ENCODE measurements at places on chromosomes 12 and 14.
A peak's percentile ranks its signal among the peaks of the same experiment; 100 is the strongest.

GRCh38 chr12:128914908-128915563 lies 61.8 kb downstream of the GLT1D1 start:
- peak; percentile 51 for DNase-seq

GRCh38 chr14:90693413-90693812 lies 122.8 kb downstream of the TTC7B start:
- no peak for DNase-seq

- DNase-seq = no peak
These were observed 244.7 kb downstream of the KCNH5 start for GRCh38 chr14:62800577-62800976.

GRCh38 chr14:50524731-50525515 lies 7.4 kb downstream of the MAP4K5 start:
- no peak for DNase-seq

- no peak for DNase-seq
These were observed 73.8 kb upstream of the OSBPL8 start for GRCh38 chr12:76633415-76633814.

- peak; percentile 52 for DNase-seq
These were observed 5.8 kb downstream of the KMT5A start for GRCh38 chr12:123389560-123390351.

DNA sequence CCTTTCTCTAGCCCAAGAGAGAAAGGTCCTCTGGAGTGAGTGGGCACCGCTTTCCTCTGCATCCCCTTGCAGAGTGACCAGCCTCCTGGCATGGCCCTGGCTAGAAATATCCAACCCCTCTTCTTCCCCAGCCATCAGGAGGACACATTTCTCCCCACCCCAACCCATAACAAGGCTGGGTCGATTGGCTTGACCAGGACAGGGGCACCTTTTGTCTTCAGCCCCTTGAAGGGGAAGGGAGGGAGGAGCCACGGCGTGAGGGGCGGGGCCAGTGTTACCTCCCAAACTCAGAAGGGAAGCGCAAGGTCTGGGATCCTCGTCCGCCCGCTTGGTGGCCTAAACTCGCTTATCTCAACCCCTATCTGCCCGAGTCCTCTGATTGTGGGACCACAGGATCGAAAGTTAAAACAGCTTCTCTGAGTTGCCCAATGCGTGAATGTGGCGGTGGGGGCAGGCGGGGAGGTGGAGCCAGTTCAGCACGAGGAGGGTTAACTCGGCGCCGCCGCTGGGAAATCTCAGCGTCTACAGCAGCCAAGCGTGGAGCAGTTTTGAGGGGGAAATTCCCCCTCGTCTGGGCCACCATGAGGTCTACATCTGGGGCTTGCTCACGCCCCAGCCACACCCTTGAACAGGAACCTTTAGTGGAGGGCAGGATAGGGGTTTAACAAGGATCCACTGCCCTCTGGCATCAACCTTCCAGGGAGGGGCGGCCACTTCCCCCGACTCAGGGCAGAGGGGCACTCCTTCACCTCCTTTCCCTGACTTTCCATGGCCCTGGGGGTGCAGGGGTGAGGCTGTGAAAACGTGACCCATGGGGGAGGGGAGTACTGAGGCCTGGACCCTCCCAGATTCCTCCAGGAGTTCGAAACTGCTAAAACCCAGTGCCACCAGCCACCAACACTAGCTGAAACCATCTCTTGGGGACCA lies 795 bp downstream of the STAT6 start:
- peak; percentile 87 for DNase-seq

- DNase-seq = no peak
These were observed 199.1 kb upstream of the KRR1 start for GRCh38 chr12:75710361-75711069.

DNA sequence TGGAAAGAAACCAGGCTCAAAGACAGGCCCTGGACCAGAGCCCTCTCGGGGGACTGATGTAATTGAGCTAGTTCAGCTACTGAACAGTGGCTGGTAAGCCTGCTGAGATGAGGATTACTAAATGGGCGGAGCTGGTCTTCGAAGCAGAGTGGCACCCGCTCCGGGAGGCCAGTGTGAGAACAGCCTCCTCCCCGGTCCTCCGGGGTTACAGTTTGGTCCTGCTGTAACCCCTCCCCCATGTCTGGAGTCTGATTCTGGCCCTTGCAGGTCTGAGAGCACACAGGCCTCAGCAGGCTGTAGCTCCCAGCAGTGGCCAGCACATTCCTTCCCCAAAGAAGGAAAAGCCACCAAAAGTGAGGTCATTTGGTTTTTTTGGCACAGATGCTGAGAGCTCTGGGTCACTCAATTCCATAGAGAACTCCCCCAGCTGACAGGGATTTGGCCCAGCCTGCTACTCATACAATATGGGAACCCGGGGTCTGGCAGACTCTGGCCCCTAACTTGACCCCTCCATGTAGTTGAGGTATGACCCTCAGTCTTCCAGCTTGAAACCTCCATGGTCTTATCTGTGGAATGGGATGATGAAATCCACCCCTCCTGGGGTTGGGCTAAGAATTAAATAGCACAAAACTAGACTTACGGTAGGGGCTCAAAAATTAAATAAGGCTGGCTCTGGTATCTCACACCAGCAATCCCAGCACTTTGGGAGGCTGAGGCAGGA lies 39.0 kb downstream of the ACTN1 start:
- DNase-seq = no peak

GRCh38 chr14:65422088-65422834 lies 9.7 kb downstream of the FUT8 start:
- no peak for DNase-seq

GRCh38 chr14:41830714-41831406 lies 224.2 kb downstream of the LRFN5 start:
- no peak for DNase-seq

GRCh38 chr14:71187633-71188356 lies 280.5 kb downstream of the PCNX1 start:
- no peak for DNase-seq

- DNase-seq = no peak
These were observed 201.3 kb upstream of the RASSF8 start for GRCh38 chr12:25757037-25757665.

GRCh38 chr12:116773276-116773731 lies 35.2 kb downstream of the RNFT2 start:
- DNase-seq = no peak

DNA sequence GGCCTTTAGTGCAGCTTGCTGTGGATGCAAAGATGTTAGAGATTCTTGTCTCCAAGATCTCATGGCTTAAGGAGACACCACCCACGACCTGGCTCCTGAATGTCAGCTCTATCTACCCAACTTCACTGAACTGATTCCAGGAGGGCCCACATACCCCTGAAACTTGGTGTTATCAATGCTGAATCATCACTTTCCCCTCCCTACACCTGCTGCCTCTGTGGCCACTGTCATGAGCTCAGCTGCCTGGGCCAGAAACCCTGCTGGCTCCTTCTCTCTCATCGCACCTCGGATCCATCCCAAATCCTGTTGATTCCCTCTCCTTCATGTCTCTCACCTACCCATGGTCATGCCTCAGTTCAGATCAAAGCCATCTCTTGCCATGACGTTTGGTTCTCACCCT lies 15.1 kb upstream of the LHX5 start:
- DNase-seq = no peak

DNA sequence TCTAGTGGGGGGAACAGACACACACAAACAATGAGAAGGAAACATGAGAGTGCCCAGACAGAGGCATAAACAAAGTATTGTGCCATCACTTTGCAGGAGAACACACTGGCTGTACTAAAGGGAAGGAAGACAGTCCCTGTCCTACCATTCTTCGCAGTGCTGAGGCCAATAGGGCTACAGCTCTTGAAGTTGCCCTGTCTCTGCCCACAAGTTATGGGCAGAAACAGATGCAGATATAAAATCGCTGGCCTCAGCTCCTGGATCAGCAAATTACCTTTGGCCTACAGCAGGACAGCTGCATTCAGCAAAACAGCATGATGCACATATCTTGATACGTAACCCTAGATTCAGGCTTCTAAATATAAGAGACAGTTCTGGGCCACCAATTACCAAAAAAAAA lies 23.0 kb upstream of the PRKAB1 start:
- DNase-seq = no peak

DNA sequence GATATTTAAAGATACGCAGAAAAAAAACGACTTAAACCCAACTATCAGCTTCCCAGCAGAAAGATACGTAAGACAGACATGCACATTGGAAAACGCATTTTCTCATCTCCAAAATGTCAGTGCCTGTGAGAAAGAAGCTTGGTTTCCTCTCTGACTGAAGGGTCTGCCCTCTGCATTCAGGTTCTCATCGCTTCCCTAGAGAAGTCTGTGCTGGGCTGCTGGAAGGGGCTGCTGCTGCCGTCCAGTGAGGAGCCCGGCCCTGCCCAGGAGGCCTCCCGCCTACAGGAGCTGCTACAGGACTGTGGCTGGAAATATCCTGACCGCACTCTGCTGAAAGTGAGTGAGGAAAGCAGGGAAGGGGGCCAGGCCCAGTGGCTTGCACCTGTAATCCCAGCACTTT lies 4.7 kb upstream of the PFDN5 start:
- peak; percentile 34 for DNase-seq

DNA sequence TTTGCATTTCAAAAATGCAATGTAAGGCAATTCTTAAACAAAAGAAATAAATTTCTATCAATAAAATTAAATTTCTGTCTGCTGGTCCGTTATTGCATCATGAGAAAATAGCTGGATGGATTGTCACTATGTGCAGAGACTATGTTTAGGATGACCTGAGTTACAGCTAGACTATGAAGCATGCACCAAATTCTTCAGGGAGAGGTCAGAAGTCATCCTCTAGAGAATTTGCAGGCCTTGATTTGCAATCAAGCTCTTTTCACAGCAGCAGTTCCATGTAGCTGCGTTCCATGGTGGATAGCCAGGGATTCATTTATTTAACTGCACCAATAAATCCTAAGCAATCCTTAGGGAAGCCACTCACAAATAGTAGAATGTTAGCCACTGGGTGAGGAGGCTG lies 253.7 kb downstream of the MSRB3 start:
- DNase-seq = no peak

GRCh38 chr14:85601246-85601645 lies 71.3 kb downstream of the FLRT2 start:
- DNase-seq = no peak

DNA sequence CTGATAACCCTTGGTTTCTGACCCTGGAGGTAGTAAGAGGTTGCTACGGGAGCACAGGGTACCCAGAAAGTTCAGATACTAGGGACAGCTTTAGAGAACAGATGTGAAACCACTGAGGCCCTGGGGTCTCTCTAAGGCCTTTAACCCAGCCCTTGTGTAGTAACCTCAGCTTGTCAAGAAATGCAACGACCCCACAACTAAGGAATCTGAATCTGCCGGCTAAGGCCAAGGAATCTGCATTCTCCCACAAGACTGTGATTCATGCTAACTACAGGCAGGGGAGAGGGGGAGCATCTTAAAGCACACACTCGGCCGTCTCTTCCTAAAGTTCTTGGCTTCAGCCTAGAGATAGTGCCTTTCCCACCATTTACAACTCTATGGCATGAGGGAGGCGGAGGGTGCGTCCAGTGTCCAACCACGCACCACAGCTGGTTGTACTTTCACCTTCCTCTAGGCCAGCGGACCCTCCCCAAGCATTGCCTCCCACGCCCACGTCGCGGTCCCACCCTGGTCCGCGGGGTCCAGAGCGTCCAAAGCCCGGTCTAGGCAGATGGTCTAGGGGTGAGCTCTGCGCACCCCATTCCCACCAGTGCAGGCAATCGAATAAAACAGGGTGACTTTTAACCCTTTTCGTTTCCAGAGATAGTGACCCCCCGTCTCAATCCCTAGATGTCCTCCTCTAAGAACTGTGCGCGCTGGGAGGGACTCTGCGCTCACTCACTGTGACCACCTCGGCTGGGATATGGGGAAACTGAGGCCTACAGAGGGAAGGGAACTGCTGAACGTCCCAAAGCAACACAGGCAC lies 735 bp upstream of the VASH1 start:
- no peak for DNase-seq

- DNase-seq = no peak
These were observed 69.4 kb downstream of the ARMH4 start for GRCh38 chr14:58082491-58083098.

DNA sequence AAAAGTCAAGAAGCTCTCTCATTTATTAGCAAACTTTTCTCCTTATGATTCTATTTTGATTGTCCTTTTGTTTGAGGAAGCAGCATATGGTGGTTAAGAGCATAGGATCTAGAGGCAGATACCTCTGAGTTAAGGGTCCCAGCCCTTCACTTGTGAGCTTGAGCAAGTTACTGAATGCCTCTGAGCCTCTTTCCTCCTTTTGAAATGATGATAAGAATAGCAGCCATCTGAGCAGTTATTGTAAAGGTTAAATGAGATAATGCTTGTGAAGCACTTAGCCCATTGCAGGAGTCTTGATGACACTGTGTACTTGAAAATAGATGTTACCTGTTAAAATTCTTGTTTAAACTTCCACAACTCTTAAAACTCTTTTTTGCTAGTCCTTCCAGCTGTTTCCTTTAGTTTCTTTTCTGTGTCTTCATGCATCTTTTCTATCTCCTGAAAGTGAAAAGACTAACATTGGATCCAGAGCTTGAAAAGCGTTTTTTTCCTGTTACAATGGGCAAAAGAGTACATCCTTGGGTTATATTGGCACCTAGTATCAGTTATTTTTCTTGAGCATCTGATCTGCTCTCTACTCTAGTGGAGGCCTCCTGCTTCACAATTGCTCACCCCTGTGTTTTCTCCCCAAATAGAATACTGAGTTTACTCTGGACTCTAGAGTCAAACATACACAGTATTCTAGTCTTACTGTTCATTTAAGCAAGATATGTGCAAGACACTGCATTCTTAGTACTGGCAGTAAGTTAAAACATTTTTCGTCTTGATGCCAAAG lies 3.1 kb downstream of the HIF1A start:
- DNase-seq = no peak
